ENCODE measurements at places on chromosomes 1 and 21.
A peak's percentile ranks its signal among the peaks of the same experiment; 100 is the strongest.

DNA sequence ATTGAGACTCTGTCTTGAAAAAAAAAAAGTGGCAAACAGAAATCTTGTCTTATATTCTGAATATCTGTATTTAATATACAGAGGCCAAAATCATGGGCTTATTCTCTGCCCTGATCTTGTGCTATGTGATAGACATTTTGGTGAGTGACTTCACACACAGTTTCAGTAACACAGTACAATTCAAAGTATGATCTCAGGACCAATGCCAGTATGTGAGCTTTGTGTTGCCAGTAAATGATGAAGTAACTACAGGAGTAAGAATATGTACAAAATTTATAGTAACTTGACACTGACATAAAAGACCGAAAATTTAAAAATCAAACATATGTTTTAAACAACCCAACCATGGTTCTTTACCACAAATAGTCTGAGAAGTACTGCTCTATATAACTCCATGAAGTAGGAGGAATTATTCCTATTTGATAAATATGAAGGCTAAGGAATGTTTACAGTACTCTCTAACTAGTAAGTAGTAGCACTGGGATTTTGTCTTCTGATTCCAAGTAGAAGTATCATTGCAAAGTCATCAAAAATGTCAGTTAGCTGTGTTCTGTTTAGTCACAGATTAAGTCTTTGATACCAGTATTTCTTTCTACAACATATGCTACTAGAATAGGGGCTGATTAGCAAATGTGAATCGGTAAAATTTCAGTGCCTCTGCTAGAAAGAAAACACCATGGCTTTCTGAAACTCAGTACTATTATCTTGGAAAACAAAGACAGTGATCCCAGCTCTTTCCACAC is 25.3 kb downstream of the DPH5 start:
- DNase-seq, result no peak

DNA sequence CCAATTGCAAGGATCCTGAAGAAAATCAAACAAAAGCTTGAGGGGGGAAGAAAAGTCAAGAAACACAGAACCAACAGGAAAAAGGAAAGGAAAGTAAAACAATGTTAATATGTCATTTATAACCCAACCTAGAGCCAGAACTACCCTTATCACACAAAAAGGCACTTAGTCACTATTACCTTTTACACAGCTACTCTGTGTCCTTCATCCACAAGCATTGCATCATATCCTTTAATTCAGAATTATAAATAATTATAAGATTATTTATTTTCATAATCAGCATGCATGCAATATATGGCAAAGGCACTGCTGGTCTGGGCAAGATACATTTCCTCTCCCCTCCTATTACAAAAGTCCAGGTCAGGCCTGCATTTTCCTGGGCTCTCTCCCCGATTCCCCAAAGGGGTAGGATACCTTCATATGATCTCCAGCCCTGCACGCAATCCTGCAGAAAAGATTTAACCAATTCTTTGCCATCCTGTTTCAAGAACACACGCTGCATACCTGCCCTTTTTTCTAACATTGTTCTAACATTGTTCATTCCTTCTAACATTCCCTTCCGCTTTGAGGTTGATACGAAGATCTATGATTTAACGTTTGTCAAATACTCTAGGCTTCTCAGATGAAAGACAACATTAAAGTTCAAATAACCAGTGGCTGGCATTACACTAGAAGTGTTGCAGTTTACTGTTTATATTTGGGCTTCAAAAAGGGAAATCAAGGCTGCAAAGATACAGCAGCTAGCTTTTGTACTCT is 4.3 kb downstream of the PTPN14 start:
- no peak for DNase-seq

DNA sequence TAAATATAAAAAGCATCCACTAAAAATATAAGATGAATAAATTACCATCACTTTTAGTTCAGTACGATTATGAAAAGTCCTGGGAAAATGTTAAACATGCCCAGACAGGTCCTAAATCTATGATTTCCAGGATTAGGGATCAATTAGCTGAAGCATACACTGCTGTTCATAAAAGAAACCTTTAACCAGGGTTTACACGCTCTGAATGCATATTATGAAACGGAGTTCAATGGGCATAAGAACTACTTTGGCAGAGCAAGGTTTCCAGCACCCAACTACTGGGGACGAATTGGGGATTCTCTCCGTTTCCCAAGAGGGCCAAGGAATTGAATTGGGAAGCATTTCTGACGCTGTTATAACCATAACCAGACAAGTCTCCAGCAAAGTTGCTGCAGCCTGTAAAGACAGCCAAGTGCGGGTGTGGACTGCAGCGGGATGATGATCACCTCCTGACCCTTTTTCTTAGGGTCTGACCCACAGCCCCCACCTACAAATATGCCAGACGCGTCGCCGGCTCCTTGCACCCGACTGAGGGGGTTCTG is 1.6 kb downstream of the SLC30A1 start:
- no peak for DNase-seq

DNA sequence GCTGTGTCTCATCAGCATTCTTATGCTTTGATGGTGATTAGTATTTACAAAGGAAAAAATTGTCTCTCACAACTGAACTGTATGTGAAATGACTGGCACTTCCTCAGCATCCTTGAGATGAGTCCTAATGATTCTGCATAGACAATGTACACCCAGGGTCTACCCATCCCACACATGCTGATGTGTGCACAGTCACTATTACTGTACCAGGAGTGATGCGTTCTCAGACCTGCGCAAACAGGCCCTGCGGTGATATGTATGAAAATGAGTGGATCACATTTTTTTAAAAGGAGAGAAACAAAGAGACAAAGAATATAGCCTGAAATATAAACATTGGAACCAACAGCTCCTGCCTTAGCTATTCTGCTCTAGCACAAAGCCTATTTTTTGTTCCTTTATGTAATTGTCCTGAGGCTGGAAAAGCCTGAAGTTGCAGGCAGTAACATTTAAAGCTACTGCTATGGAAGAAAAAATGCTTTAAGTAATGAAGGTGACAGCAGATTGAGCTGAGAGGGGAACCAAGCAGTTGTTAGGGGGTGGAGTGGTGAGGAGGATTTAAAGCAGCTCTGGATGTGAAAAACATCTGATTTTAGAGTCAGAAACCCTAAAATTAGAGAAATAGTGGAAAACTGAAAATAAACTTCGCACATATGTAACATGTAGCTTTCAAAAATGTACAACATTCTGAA is 5.5 kb downstream of the RCAN1 start:
- no peak for DNase-seq

- no peak for DNase-seq
Measured at GRCh38 chr1:3323021-3323795, 131.3 kb upstream of the ARHGEF16 start.

GRCh38 chr1:79380078-79380477 is 373.5 kb upstream of the ADGRL4 start:
- no peak for DNase-seq

DNA sequence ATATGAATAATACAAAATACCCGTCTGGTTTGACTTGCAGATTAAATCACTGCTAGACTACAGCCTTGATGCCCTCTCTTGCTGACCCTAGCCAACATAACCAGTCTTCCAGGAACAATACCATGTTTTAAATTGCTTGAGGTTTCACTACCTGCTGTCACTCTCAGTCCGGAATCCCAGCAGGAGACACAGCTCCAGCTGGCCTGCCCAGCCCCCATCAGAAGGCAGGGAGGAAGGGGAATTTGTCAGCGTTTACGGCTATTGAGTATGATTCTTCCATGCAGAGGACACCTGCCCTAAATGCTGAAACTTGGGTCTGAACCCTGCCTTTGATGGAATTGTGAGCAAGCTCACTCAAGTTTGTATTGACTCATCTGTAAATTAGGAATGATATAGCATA is 33.0 kb downstream of the ZNF496 start:
- no peak for DNase-seq

DNA sequence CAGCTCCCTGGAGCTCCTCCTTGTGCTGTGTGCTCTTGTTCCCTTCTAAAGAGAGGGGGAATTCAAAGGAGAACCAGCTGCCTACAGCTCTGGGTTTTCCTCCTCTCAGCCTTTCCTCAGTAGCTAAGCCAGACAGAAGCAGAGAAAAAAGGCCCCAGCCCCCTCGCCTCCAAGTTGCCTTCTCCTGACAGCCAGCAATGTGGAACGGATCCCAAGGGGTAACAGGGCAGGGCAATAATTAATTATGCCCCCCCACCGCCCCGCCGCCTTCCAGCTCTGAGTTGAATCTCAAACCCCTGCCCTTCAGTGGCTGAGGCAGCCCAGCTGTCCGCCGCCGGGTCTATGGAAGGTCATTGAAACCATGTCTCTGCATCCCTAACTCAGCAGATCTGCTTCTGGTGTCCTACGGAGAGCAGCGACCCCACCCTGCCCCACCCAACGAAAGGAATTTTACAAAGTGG is 69.0 kb upstream of the GOLT1A start:
- no peak for DNase-seq

GRCh38 chr1:230785636-230786384 is 38.6 kb downstream of the CAPN9 start:
- DNase-seq, result no peak

GRCh38 chr1:176142973-176143372 is 64.1 kb downstream of the COP1 start:
- no peak for DNase-seq

GRCh38 chr1:53576866-53577760 is 117.9 kb downstream of the DMRTB1 start:
- DNase-seq, result no peak

DNA sequence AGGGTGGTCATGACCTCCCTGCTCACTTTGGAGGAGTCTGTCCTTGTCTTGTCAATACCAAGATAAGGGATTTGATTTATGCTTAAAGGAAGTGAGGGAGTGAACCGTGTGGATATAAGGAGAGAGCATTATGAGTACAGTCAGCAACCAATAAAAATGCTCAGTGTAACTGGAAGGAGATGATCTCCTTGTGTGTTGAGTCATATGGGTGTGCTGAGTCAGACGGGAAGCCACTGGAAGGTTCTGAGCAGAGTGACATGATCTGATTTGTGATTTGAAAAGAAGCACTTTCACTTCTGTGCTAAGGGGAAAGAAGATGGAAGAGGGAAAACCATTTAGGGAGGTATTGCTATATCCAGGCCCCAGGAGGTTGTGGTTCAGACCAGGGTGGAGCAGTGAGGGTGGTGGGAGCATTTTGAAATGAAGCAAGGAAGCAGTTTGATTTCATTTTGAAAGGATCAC is 2.5 kb upstream of the BCL10 start:
- peak; percentile 25 for DNase-seq

GRCh38 chr21:34636961-34637360 is 22.0 kb upstream of the RCAN1 start:
- DNase-seq, result no peak

GRCh38 chr21:46156678-46157077 is 1.3 kb upstream of the FTCD start:
- DNase-seq, result no peak

DNA sequence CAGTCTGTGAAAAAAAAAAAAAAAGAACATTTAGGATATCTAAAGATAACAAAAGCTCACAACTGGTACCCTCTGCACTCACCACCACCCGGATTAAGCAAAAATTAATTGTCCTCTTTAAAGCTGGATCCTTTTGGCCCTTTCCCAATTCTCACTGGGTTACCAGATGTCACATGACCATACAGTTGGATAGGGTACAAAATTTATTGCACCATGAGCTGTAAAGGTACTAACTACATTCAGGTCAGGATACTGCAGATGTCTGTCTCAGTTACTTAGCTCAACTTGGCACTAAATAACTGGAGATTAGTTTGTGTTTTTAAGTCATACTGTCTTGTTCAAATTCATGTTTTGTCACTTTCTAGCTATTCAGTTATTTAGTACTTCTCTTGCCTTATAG is 96.3 kb downstream of the GPATCH2 start:
- no peak for DNase-seq

DNA sequence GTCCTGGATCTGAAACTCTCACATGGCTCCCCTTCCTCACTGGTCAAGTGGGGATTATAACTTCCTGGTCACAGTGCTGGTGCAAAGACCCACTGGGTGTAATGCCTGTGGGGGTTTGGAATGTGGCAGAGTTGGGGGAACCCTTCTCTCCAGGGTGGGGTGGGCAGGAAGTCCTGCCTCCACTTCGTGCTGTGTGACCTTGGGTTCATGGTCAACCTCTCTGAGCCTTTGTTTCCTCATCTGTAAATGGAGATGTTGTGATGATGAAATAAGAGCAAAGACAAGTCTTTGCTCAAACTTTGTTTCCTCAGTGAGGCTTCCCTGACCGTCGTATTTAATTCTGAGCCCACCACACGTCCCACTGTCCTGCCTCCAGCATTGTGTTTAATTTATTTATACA is 564.7 kb downstream of the PTPRU start:
- DNase-seq, result no peak

DNA sequence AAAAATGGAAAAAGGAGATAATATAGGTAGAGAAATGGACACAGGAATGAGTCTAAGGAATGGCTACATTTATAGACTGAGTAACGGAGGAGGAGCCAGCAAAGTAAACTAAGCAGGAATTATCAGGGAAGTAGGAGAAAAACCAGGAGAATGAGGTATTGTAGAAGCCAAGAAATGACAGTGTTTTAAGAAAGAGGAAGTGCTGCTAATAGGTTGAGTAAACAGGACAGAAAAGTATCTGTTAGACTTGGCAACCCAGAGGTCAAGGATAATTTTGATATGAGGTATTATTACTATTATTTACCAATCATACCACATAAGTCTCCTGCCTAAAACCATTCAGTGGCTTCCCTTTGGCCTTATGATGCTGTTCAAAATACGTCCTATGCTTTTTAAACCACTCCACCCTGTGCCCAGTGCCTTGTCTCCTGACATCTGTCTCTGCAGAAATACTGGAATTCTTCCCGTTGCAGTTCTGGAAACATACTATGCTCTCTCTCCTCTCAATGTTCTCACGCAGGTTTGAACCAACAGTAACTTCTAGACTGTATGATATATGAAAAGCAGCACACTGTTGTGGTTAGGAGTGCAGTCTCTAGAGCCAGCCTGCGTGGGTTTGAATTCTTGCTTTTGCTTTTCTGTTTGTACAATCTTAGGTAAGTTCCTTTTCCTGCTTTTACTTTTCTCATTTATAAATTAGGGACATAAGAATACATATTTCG is 24.6 kb upstream of the NEK7 start:
- no peak for DNase-seq

GRCh38 chr1:117466761-117467160 is 99.5 kb downstream of the MAN1A2 start:
- no peak for DNase-seq

DNA sequence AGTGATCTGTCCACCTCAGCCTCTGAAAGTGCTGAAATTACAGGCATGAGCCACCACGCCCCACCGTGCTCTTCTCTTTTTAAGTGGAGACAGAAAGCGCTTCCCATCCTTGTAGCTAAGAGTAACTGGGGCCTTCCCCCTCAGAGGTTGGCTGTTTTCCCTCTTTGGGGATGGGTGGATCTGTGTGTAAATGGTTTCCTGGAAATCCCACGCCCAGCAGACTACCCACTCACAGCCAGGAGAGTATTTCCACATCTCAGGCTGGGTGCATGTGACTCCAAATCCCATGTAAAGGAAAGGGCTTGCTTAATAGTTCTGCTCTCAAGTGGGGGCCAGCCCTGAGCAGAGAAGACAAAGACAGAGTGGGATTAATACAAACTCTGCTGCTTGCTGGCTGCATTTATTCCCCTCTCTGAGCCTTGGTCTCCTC is 19.6 kb upstream of the TCEA3 start:
- no peak for DNase-seq

- no peak for DNase-seq
Measured at GRCh38 chr1:235105051-235106043, 23.3 kb downstream of the TOMM20 start.
